ENCODE measurements at places on chromosomes 2 and 18.

DNA sequence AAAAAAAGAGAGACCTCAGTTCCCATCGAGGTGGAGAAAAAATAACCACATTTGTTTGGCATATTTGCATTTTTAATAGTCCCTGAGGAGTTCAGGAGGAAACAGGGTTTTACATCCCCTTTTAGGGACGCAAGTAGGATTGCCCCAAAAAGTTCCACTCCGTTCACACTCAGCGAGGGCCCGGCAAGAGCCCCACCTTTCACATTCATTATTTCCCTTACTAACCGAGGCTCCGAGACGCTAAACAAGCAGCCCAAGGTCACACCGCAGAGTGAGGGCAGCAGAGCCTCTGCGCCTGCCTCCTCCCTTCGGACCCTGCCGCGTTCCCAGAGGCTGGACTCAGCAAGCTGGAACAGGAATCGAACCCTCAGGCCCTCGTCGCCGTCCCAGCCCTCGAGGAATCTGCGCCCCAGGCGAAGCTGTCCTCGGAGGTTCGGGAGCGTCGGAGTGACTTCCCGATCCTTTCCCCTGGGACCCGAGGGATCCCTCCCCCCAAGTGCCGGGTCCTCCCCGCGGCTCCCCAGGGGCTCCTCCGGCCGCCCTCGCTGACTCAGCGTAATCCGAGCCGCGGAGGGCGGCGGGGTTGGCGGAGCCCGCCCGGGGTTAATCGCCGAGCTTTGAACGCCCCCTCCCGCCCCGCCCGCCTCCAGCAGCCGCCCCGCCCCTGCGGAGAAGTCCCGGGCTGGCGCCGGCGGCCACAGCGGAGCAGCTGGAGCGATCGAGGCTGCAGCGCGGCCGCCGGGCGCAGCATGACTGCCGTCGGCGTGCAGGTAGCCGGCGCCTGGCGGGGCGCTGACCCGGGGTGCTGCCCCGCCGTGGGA, at the start of gene TMEM37:
TSS of gene TMEM37 (plus strand) at position 700 of the 821 bp plus-strand sequence. CDS start at position 750, 50 bp downstream.
- DNase-seq = no peak

GRCh38 chr2:229269941-229270340, 1.1 kb downstream of the PID1 start:
- no peak for DNase-seq

GRCh38 chr2:160324917-160325316, 124.8 kb upstream of the ITGB6 start:
- DNase-seq = no peak

GRCh38 chr2:120290737-120291136, 38.1 kb downstream of the RALB start:
- no peak for DNase-seq

Measured in HFF-Myc (cell line).